ENCODE measurements at places on chromosomes 13 and 19.
A peak's percentile ranks its signal among the peaks of the same experiment; 100 is the strongest.

DNA sequence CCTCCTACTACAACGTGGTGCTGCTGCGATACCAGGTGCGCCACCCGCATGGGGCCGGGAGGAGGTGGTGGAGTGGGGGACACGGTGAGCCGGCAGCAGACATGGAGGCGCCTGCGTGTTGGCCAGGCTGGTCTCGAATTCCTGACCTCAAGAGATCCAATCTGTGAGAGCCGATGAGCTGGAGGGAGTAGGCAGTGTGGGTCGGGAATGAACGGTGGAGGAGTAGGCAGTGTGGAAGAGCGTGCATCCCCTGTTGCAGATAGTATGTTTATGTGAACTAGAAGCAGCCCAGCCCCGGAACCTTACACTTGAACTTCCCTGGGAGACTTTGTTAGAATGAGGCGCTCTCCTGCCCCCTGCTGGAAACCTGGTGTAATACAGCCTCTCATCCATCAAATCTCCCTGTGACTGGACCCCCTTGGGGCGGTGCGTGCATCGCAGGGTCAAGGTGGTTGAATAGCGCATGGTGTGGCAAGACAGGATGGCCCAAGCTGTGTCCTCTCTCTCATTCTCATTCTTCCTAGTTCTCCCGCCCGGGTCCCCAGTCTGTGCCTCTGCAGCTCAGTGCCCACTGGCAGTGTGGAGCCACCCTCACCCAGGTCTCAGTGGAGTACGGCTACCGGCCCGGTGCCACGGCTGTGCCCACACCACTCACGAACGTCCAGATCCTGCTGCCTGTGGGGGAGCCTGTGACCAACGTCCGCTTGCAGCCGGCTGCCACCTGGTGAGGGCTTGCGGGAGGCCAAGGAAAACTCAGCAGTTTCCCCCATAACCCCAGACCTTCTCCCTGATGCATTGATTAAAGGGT, 10.5 kb upstream of the B3GNT3 start:
- peak; percentile 59 for DNase-seq

DNA sequence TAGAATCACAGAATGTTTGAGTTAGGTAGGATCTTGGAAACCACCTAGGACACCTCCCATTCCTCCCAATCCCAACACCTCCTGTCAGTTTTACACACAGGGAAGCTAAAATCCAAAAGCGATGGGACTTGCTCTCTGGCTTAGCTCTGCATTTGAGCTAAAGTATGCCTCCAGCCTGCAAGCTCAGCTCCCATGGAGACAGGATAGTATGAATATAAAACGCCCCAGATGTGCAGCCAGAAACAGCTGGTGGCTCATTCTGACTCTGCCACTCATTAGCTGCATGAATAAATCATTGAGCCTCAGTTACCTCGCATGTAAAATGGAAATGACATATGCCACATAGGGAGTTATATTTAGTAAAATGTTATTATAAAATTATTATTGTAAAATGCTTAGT, 336.0 kb downstream of the SUCLA2 start:
- DNase-seq, result no peak

- DNase-seq, result no peak
Observed at GRCh38 chr13:108609353-108609752, 20.1 kb upstream of the MYO16 start.

- no peak for DNase-seq
Observed at GRCh38 chr13:66886264-66886663, 343.9 kb downstream of the PCDH9 start.

GRCh38 chr19:6663236-6664201, 6.4 kb downstream of the TNFSF14 start:
- DNase-seq, result no peak

DNA sequence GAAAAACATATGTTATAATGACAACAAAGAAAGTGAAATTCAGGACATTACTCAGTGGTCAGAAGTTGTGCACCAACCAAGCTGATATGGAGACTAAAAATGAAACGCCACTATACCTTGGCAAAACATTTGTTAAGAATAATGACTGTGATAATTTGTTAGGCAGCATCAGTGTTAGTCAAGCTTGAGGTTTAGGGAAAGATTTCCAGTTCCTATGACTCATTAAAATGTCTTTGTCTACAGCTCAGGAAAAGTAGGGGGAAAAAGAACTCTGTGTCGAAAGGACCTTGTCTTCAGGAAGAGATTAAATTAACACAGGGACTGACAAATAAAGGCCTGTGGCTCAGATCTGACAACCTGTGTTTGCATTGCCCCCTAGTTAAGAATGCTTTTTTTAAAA, 764.1 kb upstream of the SLITRK6 start:
- no peak for DNase-seq

- no peak for DNase-seq
Observed at GRCh38 chr13:43235028-43235427, 211.6 kb downstream of the DNAJC15 start.

- no peak for DNase-seq
Observed at GRCh38 chr19:33269016-33269415, 33.3 kb downstream of the CEBPA start.

- no peak for DNase-seq
Observed at GRCh38 chr19:58182577-58182988, 278 bp upstream of the ZNF274 start.

DNA sequence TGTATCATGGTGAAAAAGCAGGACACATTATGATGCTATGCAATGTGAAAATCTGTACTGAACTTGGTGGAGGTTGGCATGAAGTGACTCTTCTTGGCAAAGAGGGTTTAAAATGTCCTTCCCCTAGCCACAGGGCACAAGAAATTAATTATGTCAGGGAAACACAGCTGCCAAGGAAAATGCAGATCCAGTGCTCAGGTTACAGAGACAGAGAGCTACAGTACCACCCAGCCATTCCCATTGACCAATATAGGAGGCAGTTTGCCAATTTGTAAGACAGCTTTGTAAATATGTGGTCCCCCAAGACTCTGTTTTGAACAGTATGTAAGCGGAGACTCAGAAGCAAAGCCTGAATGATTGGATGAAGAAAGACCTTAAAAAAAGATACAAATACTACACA, 69.4 kb upstream of the KLF12 start:
- DNase-seq, result no peak
